ENCODE measurements at places on chromosomes 7 and 10. TPM values are rescaled to one million over a fixed set of nuclear protein-coding genes. Genes with fewer than 3 reads are reported as not detected.

Gene DCLRE1C
- total RNA-seq: 6.6 TPM

Gene PON1
- 0.64 TPM for total RNA-seq

Gene SPDYE2
- not detected for total RNA-seq

Gene CALML3
- total RNA-seq: not detected

Gene DYDC1
- total RNA-seq: not detected

Gene TBX20
- total RNA-seq: 1.2 TPM

Gene ICA1
- total RNA-seq: 0.86 TPM

Gene MCM7
- total RNA-seq: 242 TPM

Gene AKR1C2
- 3,918 TPM for total RNA-seq

Gene TMEM236
- 0.05 TPM for total RNA-seq
